Stimulated activated CD8-positive, alpha-beta memory T cell treated with anti-CD3 and anti-CD28 coated beads, Interleukin-4, amount 100 ng/mL, for 4 hours (primary cell): ENCODE measurements at places on chromosomes 1 and 21.

DNA sequence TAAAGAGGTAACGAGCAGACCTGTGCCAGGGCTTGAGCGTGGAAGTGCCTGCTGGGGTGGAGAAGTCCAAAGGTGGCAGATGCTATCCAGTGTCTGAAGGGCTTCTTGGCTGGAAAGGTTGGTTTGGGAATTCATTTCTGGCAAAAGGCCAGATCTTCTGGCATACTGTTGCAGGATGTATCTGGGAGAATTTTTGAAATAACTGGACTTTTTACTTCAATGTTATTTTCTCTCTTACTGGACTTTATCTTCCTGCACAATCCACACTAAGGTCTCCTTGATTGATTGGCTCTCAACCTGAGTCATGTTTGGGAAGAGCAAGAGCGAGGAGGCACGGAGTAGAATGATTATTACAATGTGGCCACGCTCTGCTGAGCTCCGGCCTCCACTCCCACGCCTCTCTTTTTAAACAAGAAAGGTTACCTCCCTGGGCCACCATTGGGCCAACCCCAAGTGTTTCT lies 278.4 kb downstream of the TM2D1 start:
- no peak for DNase-seq

GRCh38 chr1:42841440-42842147 lies 4.8 kb upstream of the ZNF691 start:
- DNase-seq, result no peak

- DNase-seq, result no peak
Measured at GRCh38 chr1:5286244-5286643, 631.8 kb downstream of the AJAP1 start.

DNA sequence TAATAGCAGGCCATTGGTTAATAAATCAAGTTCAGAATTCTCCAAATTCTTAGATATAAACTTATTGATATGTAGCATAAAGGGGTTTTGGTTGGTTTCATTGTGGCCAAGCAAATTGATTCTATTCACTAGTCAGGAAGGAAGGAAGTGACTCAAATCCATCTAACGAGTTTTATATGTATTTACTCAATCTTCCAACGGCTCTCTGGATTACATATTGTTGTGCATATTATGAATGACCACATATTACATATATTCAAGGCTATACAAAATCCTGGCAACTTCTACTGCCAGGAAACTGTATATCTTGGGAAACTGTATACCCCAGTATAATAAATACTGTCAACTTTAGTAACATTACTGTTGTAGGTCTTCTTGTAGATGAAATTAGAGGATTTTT lies 20.1 kb upstream of the PDE4B start:
- no peak for DNase-seq
